CD4-positive, alpha-beta T cell treated with Interleukin-21 for 1 hour (primary cell): ENCODE measurements at places on chromosomes 1 and 21.

DNA sequence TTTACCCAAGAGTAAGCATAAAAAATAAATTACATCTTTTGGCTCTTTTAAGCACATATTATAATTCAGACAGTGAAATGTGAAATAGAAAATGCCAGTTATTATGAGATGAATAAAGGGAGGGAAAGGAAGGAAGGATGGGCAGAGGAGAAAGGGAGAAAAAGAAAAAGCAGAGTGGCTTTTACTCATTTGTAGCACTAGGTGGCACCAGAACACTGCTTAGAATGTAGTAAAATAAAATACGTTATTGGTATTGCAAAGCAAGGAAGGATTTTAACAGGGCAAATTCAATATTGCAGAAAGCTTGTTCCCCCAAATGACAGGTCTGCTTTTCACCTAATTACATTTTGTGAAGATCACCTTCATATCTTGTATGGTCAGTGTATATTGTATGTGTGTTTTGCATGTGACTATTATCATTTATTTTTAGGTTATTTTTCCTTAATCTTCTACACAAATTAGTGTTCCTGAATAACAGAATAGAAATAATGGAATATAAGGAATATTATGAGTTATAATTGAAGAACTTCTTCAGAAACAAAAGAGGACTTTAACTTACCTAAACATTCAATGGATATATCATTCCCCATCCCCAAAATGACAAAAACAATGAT lies 9.1 kb upstream of the PCNX2 start:
- peak; percentile 53 for DNase-seq

- DNase-seq, result no peak
Observed at GRCh38 chr1:30811187-30811586, 53.6 kb upstream of the LAPTM5 start.

DNA sequence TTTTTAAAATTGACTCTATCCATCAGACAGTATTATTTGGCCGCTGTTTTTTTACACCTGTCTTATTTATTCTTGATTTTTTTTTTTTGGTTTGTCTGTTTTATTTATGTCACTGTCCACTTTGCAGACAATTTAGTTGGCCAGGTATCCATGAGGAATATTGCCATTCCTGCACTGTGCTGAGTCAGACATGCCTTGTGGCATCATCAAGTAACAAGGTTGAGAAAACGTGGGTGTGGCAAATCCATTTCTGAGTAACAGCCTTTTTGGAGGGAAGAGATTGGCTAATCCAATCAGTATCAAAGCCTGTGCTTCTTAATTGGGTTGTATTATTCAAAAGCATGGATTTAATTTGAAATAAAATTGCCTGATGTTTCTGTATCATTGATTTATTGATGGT lies 463.1 kb downstream of the USP25 start:
- DNase-seq, result no peak

- no peak for DNase-seq
Observed at GRCh38 chr1:34736692-34737091, 18.2 kb upstream of the GJB5 start.

DNA sequence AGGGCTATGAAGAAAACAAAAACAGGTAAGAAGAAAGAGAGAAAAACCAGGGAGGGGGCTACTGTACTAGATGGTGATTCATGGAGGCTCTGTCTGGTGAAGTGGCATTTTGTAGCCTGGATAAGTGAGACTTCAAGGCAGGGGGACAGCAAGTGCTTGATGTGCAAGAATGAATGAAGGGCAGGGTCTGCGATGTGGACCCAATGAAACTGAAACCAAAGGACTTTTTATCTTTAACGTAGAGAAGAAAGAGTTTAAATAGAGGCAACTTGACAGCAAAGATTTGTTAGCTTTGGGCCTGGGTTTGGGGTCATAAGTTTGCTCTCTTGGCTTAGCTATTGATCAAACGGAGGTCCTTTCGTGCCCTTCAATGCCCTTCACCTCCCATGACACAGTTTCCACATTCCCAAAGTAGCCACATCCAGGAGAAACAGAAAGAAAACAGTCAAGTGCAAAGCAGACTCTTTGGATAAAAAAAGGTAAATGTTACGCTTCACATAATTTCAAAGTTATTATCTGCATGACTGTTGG lies 291.0 kb downstream of the GRIK1 start:
- no peak for DNase-seq

DNA sequence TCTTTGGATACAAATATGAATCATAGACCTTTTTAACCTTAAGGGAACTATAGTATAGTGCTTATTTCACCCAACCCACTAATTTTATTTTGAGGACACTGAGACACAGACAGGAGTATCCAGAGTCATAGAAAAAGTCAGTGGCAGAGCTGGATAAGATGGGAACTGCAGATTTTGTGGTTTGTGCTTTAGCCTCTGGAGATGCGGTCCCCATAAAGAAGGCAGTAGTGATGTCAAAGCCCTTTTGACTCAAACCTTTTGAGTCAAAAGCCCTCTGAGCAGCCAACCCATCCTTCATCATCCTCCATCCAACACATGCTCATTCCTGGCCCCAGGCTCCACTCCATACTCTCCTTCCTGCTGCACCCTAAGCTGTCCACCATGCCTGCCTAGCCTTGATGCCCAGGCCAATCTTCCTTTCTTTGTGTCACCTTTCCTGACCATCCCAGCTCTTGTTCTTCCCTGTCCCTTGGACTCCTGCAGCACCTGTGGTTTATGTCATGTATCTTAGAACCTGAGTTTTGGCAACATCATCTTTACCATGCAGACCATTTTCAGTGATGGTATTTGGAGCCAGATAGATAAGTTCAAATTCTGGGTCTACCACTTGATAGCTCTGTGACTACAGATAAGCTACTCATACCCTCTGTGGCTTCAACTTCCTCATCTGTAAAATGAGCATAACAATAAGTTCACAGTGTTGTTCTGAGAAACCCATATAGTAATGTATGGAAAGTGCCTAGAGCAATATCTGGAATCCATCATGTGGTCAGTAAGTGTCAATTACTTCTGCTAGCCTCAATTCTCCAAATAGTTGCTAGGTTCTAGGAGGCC lies 20.1 kb downstream of the SLAMF1 start:
- no peak for DNase-seq

GRCh38 chr1:163535807-163536206 lies 214.1 kb downstream of the NUF2 start:
- no peak for DNase-seq

DNA sequence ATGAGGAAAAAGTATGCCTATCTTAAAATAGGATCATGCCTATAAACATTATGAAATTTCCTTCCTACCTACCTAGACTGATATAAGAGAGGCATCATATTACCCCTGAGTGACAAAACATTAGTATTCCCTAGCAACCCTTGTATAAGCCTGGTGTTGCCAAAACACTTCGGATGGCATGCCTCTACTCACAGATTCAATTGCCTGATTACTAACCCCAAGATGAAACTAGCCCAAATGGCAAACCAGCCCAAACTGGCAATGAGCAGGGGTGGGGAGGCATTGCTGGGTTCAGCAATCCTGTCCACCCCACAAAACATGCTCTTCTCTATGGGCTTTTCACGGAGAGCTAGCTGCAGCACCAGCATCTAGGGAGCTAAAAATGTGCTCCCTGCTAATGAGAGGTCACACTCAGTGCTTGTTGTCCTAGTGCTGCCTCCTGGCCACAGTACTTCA lies 13.9 kb downstream of the PALMD start:
- DNase-seq, result no peak

GRCh38 chr1:234675572-234675971 lies 65.6 kb upstream of the IRF2BP2 start:
- no peak for DNase-seq

- no peak for DNase-seq
Observed at GRCh38 chr21:45073301-45074047, 906 bp upstream of the ADARB1 start.

GRCh38 chr1:67280696-67281095 lies 27.0 kb upstream of the IL12RB2 start:
- DNase-seq, result no peak

DNA sequence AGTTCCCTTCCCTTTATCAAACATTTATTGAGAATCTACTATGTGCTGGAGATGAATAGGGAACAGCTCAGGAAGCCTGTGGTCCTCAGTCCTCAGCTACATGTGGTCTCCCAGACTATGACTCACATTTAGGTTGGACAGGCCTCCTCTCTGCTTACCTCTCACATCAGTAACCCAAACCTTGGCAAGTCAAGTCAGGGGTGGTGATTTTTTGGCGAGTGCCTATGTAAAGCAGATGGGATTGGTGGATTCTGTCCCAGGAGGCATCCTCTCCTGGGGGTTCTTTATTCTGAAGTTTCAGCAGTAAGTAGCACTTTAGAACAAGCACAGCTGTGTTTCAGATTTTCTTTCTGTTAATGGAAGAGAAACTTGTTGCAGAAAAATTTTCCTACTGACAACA lies 241.3 kb downstream of the PRDM2 start:
- no peak for DNase-seq

- no peak for DNase-seq
Observed at GRCh38 chr1:28209700-28210099, 23.1 kb downstream of the DNAJC8 start.

DNA sequence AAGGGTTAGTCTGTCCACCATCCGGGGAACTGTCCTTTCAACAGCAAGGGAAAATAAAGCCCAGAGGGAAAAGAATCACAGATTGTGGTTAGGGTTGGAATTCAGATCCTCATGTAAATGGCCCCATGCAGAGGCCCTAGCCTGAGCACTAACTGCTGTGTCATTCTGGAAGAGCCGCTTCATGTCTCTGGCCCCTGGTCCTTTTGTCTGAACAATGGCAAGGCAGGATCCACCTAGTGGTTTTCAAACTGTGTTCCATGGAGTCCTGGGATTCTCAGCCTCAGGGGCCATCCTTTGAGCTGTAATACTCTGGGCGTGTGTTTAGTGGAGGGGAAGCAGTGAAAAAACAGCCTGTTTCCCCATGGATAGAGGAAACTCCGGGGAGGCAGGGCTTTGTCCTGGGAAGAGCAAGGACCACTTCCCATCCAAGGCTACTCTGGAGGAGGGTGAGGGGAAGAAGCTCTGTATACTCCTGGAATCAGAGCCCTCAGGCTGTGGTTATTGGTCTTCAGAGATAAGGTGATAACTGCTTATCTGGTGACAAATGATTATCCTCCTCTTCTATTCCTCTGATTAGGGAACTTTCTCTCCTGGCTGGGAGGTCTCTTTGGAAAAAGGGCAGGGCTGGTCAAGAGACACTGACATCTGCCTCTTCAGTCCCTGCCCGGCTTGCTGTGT lies 19.2 kb downstream of the PAX7 start:
- DNase-seq, result no peak

DNA sequence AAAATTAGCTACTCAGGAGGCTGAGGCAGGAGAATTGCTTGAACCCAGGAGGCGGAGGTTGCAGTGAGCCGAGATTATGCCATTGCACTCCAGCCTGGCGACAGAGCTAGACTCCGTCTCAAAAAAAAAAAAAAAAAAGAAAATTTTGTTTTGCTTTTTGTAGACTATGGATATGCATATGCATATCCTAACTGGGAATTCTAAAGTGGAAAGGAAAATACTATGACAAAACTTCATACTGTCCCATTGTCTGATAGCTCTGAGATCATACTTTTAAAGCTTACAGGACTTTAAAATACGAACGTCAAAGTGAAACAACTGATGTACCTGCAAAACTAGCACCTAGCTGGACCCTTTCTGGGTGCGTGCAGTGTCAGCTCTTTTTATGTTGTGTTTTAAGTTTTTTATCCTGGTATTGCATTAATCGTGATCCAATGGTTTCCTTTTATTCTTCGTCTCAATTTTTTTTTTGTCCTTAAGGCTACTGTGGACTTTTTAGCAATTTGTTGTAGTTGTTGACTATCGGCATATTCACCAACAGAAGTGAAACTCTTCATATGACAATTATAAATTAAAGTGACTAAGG lies 19.2 kb downstream of the SPRTN start:
- no peak for DNase-seq

DNA sequence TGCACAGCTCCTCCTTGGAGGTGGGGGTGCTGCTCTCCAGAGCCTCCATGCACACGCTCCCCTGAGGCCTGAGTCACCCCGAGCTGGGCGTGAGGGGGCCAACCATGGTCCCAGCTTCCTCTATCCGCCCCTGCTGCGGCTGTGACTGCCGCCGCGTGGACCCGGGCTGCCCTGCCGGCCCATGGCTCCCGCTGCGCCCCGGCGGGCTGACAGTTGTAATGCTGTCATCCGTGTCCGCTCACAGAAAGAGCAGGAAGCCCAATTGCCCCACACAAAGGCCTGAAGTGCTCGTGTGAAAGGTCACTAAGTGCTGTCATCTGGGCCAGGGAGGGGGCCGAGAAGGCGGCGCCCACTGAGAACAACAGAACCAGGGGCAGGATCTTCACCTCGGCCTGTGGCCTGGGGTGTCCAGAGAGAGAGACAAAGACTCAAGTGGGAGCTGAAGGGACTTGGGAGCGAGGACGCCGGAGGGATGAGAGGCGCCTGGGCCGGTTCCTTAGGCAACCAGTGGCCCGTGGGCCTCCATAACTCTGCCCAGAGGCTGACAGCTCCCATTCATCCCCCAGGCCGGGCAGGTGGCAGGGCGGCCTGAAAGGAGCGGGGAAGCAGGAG lies 31.5 kb downstream of the OLIG1 start:
- no peak for DNase-seq

DNA sequence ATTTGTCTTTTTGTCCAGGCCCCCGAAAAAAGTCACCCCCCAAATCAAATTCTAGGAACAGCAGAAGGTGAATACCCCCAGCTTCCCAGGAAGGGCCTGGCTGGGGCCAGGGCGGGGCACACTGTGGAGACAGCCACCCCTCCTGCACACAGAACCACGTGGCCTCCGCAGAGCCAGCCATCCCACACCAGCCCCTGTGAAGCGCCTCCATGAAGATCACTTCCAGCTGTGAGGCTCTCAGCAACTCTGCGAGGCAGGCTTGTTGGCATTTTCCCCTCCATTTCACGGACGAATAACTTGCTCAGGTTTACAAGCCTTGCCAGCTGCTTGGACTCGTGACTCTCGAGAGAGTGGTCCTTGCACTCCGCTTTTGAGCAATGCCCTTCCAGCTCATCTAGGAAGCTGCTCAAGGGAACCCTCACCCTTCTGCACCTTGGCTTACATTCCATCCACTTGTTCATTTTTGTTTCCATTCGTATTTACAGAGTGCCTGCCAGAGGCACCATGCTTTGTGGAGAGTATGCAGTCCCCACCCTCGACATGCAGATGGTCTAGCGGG lies 48.2 kb downstream of the SYT6 start:
- DNase-seq, result no peak

GRCh38 chr21:36859744-36860501 lies 106.5 kb downstream of the HLCS start:
- DNase-seq, result peak; percentile 57

- peak; percentile 71 for DNase-seq
Observed at GRCh38 chr1:116569776-116570357, 959 bp downstream of the CD58 start.

GRCh38 chr1:226436855-226437491 lies 29.1 kb upstream of the PARP1 start:
- DNase-seq, result no peak

- no peak for DNase-seq
Observed at GRCh38 chr1:88581703-88582102, 102.4 kb upstream of the PKN2 start.

- DNase-seq, result no peak
Observed at GRCh38 chr1:109986054-109986444, 1.5 kb downstream of the AHCYL1 start.

DNA sequence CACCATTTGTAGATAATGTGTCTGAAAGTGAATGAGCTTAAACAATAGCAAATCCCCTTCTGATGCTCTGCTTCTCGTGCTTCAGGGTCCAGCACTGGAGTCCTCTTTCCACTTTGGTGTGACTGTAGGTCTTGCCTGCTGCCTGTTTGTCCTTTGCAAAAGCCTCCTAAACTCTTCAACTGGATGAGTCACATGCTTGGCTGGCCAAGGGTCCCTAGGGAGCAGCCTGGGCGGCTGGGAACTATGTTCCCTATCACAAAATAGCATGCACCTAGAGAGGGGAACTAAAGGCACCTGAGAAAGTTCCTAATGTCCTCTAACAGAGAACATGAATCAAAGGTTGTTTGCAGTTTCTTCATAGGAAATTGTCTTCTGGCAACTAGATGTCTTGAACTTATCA lies 607.2 kb upstream of the PLXNA2 start:
- DNase-seq, result no peak
